ENCODE measurements at places on chromosomes 11 and 22.

GRCh38 chr11:100297516-100297915 is 389.6 kb upstream of the ARHGAP42 start:
- DNase-seq: no peak

DNA sequence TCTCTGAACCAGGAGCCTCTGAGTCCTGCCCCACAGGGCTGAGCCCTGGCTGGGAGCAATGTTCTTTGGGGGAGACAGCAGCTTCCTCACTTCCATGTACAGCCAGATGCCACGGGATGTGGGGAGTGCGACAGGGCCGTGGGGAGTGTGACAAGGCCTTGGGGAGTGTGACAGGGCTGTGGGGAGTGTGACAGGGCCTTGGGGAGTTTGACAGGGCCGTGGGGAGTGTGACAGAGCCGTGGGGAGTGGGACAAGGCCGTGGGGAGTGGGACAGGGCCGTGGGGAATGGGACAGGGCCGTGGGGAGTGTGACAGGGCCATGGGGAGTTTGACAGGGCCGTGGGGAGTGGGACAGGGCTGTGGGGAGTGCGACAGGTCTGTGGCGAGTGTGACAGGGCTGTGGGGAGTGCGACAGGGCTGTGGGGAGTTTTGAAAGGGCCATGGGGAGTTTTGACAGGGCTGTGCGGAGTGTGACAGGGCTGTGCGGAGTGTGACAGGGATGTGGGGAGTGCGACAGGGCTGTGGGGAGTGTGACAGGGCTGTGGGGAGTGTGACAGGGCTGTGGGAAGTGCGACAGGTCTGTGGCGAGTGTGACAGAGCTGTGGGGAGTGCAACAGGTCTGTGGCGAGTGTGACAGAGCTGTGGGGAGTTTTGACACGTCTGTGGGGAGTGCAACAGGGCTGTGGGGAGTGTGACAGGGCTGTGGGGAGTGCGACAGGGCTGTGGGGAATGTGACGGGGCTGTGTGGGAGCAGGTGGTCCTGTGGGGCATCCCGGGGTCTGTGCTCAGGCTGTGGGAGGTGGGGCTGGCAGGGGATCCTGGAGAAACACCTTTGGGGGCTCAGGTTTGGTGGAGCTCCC is 6.6 kb upstream of the KRTAP5-6 start:
- DNase-seq: no peak

GRCh38 chr11:60631944-60632343 is 67.5 kb upstream of the MS4A8 start:
- no peak for DNase-seq

DNA sequence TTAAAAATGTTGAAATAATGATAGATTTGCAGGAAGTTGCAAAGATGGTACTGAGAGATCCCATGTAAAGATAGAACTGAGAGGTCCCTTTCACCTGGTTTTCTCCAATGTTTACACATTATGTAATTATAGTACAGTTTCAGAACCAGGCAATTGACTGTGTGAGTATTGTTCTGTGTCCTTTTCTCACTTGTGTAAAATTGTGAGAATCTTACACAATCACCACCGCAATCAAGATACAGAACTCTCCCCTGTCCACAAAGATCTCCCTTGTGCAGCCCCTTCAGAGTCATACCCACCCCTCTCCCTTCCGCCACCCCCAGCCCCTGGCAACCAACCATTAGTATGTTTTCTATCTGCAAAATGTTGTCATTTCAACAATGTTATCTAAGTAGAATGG is 119.8 kb upstream of the NAV2 start:
- no peak for DNase-seq

- DNase-seq: no peak
These were observed 19.1 kb downstream of the POU2AF2 start for GRCh38 chr11:111264646-111265045.

DNA sequence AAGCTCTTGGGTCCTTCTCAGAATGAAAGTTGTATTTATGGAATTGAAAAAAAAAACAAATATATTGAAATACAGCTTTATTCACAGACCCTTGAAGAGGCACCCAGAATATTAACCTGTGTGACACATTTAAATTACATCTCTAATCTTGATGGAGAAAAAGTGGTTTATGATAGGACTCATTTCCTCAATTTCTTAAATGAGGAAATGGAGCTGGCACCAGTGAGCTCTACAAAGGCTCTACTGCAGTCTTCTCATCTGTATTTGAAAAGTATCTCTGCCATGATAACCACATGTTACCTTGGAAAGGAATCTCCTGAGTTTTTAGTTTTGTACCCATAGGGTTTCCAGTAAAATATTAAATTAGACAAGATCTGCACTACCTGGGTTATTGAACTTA is 186.5 kb downstream of the HIPK3 start:
- no peak for DNase-seq

DNA sequence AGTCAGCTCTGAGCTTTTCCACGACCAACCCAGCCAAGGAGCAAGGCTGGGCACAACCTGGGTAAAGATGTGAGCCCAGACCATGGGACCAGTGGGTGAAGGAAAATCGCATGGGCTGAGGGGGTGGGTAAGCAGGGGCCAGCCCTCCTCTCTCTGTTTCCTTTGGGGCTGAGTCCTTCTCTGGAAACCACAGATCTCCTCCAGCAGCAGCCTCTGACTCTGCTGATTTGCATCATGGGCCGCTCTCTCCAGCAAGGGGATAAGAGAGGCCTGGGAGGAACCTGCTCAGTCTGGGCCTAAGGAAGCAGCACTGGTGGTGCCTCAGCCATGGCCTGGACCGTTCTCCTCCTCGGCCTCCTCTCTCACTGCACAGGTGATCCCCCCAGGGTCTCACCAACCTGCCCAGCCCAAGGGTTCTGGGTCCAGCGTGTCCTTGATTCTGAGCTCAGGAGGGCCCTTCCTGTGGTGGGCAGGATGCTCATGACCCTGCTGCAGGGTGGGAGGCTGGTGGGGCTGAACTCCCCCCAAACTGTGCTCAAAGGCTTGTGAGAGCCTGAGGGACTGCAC is 67.8 kb downstream of the GGTLC2 start:
- no peak for DNase-seq

DNA sequence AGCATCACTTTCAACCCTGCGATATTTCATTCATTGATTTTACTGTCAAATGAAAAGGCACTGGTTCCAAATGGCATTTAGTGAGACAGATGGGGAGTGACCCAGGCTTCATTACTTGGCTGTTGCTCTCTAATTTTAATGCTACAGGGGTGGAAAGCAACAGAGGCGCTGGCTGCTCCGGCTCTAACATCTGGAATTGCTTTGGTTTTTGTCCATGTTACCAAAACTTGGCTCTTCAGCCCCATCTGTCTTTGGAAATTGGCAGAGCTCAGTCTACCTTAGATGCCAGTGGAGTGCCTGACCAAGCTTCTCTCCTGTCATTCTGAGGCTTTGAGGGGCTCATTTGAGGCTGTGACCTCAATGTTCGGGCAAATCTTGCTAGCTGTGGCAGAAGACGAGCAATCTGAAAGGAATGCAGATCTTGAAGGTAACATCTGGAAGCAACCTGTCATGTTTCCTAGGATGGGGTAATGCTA is 409.5 kb upstream of the SYN3 start:
- no peak for DNase-seq

- DNase-seq: no peak
These were observed 320.1 kb upstream of the DDI1 start for GRCh38 chr11:103716363-103716762.

- no peak for DNase-seq
These were observed 72.1 kb upstream of the CD44 start for GRCh38 chr11:35066783-35067423.

DNA sequence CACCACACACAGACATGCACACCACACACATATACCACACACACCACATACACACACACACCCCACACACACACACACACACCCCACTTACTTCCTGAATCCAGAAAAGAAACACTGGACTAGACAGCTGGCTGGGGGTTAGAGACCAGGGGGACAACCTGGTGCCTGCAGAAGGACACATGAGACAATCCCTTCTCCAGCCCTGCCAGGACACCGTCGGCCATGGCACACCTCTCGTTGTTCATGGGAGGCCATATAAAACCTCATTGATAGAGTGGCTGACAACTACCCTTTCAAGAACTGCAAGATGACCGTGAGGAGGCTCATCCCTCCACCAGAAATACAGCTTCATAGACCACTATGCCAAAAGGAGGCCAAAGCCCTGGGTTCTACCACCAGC is 54.3 kb downstream of the IGSF9B start:
- DNase-seq: no peak

DNA sequence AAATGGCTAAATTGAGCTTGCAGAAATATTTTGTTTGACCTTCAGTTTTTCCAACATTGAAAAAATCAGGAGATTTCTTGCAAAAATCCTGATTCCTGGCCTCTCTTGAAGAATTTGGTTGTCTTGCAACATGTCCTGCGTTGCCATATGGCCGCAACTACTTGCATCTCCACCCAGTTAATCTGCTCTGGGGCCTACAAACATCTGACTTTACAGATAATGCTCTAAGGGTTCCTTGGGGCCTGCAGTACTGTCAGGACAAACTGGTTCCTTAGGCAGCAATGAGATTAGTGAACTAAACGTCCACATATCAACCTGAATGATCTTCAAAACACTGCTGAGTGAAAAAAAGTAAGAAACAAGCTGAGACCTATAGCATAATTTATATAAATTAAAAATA is 36.6 kb upstream of the FEZ1 start:
- peak; percentile 2 for DNase-seq

- DNase-seq: no peak
These were observed 159.1 kb downstream of the PGR start for GRCh38 chr11:100970283-100971164.

GRCh38 chr11:99020352-99021225 is at the start of gene CNTN5:
TSS of gene CNTN5 (plus strand) at chr11:99020949.
- DNase-seq: no peak

GRCh38 chr22:30826670-30827355 is 132.1 kb downstream of the OSBP2 start:
- no peak for DNase-seq

DNA sequence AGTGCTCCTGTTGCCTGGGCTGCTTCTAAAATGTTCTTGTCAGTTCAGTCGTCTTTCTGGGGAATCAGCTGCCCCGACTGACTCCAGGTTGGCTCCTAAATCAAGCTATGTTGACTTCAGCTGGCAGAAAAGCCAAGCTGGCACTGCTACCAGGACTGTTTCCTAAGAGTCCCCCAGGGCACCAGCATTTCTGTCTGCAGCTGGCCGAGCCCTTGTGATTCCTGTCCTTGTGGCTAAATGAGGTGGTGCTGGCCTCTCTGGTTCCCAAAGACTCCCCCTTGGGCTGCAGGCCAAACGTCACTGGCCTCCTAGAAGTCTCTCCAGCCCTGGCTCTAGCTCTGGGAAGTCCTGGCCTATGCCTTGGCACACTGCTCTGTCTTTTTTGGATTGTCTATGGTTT is 31.1 kb downstream of the GRAMD1B start:
- no peak for DNase-seq

GRCh38 chr22:45451972-45452371 is 38.5 kb downstream of the RIBC2 start:
- DNase-seq: no peak

GRCh38 chr11:9575260-9576240 is 2.1 kb downstream of the WEE1 start:
- peak; percentile 43 for DNase-seq

DNA sequence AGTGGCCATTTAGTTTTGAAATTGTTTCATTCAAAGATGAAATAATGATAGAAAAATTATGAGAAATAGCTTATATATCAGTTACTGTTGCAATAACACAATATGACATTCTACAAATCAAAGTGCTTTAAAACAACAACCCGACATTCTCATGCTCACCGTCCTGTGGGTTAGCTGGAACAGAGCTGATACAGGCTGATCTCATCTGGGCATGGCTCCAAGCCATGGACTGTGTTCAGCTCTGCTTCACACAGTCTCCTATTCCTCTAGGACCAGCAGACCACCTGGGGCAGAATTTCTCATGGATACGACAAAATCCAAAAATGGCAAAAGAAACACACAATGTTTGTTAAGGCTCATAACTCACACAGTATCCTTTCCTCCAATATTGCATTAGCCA is 178.6 kb downstream of the CNTN5 start:
- DNase-seq: no peak

DNA sequence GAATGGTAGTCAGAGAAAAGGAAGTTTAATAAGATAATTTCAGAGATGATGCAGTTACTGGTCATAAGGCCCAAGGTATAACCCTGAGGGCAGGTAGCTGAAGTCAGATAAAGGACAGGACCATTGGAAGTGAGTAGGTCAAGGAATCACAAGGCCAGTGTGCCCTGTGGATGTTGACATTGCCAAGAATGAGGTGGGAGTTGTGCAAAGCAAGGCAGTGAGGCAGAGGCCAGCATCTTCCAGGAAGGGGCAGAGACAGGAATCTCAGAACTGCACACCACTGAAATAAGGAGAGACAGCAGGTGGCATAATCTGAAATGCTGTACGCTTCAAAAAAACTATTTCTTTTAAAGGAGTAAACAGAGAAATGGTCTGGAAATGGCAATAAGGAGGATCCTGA is 61.4 kb downstream of the ABTB2 start:
- DNase-seq: no peak

GRCh38 chr11:57223601-57224000 is 13.4 kb downstream of the APLNR start:
- no peak for DNase-seq

DNA sequence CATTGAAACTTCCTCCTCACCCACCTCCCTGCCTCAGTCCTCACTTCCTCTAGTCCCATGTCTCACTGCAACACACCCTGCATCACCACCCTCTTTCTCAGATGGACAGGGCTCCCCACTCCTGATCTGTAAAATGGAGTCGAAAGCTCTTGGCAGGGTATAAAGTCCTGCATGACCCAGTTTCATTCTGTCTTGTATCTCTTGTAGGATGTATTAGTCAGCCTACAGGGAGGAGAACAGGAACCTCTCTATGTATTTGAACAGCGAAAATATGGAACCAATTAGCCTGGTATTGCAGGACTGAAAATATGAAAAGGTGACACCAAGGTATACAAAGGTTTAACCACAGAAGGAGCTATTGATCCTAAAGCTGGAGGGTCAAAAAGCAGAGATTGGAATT is 156.9 kb upstream of the SNX19 start:
- DNase-seq: no peak

DNA sequence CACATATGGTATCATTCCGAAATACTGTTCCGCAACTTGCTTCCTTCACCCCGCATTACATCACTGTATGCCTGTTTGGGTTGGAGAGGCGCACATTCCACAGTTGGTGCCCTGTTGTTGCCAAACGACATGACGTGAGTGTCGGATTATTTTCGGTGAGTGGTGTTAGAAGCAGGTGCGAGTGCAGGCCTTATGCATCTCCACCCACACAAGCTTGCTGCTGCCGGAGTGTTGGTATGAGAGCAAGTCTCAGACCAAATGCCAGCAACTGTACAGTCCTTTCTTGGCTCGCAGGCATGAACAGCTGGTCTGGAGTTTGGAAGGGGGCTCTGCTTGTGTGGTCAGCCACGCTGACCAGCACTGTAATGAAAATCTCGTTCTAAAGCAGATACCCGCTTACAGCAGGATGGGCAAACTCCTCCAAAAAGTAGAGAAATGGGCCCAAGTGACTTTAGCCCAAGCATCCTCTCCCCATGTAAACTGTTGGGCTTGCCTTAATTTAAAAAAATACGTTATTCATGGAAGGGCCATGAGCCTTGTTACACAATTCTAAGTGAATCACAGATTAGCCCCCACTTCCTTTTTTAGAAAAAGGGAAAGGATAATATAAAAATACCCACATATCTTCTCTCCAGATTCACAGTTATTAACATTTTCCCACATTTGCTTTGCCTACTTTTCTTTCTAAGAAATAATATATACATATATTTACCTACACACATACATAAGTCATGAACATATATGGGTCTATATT is 48.7 kb upstream of the OR9Q1 start:
- no peak for DNase-seq

- DNase-seq: no peak
These were observed 36.1 kb upstream of the ANKK1 start for GRCh38 chr11:113351480-113351879.

- no peak for DNase-seq
These were observed 138.9 kb downstream of the SPON1 start for GRCh38 chr11:14101388-14101787.

Measured in hematopoietic multipotent progenitor cell treated with erythropoietin and hydrocortisone succinate and interleukin-3 and kit ligand, for 15 days (in vitro differentiated cells).